Activated T-helper 17 cell treated with anti-CD3 and anti-CD28 coated beads, Interleukin-2, amount 50 U/mL, for 72 hours (primary cell): ENCODE measurements at places on chromosomes 12 and 14.
A peak's percentile ranks its signal among the peaks of the same experiment; 100 is the strongest.

DNA sequence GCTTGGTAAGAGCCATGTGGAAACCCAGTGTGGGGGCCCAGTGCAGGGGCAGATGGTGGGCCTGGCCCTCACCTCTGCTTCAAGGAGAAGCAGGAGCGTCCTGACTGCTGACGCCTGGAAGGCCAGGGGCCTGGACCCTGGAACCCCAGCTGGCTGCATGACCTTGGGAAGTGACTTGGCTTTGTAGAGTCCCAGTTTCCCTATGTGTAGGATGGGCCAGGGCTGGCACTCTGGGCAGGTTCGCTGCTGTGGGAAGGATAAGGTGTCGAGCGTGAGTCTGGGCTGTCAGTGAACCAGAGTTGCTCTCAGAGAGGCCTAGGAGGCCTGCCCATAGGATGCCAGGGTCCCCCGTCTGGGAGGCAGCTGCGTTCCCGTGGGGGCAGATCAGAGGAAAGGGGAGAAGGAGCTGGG lies 43.2 kb downstream of the TRAFD1 start:
- no peak for ATAC-seq

- peak; percentile 81 for ATAC-seq
Observed at GRCh38 chr12:15700595-15700994, 88.6 kb downstream of the EPS8 start.

DNA sequence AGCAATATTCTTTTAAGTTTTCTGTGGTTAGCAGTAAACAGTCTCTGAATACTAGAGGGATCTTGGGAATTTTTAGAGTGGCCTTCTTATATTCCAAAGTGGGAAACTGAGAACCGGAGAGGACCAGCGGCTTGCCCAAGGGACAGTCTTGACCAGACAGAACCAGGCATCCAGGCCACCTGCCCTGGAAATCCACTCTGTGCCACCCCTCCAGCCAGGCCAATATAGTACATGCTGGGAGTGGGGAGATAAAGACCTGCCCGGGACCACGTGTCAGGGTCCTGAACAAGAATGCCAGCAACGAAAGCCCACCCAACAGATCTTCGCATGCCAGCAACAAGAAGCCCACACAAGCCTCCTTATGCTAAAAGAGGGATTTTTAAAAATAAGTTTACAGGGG lies 49.4 kb upstream of the RIN3 start:
- no peak for ATAC-seq

GRCh38 chr14:80260645-80261044 lies 49.3 kb upstream of the DIO2 start:
- no peak for ATAC-seq

DNA sequence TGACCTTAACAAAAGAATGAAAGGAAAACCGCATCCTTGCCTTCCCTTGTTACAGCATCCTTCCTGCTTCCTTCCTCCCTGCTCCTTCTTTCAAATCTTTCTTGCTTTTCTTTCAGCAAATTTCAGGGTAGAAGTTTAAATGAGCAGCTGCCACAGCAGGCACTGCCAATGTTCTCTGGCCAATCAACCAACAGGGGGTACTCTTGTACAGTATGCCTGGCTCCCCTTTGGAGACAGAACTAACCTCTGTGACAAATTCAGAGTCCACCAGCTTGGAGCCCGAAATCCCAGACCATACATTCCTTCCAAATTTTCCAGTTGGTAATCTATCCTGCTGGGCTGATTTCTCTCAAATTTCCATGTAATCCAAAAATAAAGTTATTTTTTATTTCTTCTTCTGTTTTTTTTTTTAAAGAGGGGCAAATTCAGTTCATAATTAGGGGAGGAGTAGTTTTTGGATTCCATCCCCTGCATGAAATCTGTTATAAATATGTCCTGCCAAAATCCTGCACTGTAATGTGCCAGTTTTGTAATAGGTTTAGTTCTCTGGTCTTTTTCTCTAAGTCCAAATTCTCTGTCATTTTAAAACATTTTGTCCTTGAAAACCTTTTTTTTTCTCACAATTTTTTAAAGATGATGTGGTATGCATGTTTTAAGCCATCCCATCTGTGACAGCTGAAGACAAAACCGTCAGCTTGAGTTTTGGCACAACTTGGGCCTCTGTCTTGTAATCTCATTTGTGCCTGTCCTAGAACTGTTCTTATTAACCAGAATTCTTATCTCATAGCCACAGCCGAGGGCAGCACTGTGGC lies 610.0 kb upstream of the LMO3 start:
- ATAC-seq = no peak

- no peak for ATAC-seq
Observed at GRCh38 chr12:71449373-71450070, 9.9 kb downstream of the LGR5 start.

- ATAC-seq = no peak
Observed at GRCh38 chr14:94655169-94655710, 43.0 kb downstream of the SERPINA3 start.

DNA sequence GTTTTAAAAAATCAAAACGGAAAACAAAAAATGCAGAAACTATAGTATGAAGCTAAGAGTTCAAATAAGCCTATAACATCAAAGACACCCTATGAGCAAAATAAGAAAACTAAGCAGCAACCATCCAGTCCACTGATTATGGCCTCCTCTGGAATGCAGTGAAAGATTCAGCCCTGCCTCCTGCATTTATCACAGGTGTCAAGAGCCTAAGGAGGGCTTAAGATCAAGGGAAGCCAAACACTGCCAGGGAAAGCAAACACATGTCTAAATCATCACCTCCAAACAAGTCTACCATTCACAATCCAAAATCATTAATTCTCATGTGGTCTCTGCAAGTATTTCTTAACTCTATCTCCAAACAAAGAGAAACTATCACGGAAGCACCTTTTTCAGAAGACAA lies 28.4 kb downstream of the SARNP start:
- no peak for ATAC-seq

- no peak for ATAC-seq
Observed at GRCh38 chr12:16685107-16685506, 79.1 kb upstream of the LMO3 start.

DNA sequence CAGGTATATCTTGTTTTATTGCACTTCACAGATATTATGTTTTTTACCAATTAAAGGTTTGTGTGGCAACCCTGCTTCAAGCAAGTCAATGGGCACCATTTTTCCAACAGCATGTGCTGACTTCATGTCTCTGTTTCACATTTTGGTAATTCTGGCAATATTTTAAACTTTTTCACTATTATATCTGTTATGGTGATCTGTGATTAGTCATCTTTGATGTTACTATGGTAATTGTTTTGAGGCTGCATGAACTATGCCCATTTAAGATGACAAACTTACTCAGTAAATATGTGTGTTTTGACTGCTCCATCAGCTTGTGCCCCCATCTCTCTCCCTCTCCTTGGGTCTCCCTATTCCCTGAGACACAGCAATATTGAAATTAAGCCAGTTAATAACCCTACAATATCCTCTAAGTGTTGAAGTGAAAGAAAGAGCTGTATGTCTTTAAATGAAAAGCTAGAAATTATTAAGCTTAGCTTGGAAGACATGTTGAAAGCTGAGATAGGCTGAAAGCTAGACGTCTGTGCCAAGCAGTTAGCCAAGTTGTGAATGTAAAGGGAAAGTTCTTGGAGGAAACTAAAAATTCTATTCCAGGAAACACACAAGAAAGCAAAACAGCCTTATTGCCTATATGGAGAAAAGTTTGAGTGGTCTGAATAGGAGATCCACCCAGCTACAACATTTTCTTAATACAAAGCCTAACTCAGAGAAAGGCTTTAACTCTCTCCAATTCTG lies 365.1 kb downstream of the ATP23 start:
- no peak for ATAC-seq
